ENCODE measurements at places on chromosomes 11 and 22.

- peak; percentile 7 for DNase-seq
These were observed 37.8 kb downstream of the SLC5A1 start for GRCh38 chr22:32080904-32081303.

GRCh38 chr11:1755692-1756561 is 5.5 kb upstream of the IFITM10 start:
- DNase-seq = no peak

DNA sequence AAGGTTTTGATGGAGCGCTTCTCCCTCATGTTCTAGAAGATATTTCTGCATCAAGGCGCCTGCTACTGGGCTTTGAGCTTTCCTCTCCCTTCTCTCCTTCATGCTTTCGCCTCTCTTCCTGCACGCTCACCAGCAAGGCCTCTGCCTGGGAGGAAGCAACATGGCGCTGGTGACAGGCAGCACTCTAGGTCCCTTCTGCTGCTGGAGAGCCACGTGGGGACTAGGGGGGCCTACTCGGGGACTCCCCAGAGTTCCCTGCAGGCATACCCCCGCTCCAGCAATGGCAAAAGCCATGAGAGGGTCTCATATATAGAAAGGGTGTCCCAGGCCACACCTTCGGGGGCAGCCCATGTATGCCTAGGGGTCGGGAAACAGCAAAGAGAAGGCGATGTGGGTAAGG is 49.7 kb downstream of the GRIK4 start:
- no peak for DNase-seq

DNA sequence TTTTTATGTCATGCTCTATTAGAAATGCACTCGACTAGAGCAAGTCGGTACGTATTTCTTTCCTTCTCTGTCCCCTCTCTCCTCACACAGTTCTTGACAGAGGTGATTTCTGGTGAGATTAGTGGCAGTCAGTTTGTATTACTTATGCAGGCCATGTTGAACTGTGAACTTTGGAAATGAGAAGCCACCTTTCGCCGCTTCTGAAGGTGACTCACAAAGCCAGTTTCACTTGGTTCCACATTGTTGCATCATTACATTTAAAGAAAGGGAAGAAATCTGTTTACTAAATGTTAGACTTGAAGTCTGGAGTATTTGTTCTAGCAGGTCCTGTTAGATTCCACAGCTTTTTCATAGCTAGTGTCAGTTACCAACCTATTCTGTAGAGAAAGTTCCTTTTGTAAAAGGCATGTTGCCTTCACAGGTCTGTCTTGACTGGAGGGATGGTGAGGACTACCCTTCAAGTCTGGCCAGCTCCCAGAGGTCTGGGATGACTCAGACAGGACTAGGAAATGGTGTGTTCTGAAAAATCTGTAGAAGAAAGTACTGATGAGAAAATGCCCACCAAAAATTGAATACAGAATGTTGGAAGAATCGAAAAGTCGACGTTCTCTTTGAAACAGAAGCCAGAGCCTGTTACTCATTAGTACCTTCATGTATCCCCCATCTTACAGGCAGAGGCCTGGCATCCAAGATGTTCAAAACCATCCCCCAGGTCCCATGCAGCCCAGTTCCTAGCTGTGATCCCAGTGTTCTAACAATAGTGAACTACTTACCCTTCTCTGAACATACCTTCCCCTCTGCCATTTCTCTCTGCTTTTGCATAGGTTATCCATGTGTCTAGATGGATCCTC is 181.4 kb downstream of the DBX1 start:
- DNase-seq = no peak

- DNase-seq = no peak
These were observed 2.6 kb downstream of the PATZ1 start for GRCh38 chr22:31343235-31344191.

- DNase-seq = no peak
These were observed 335.4 kb downstream of the BRD1 start for GRCh38 chr22:49492308-49492707.

GRCh38 chr22:49727881-49728569 is 99.6 kb downstream of the BRD1 start:
- no peak for DNase-seq

DNA sequence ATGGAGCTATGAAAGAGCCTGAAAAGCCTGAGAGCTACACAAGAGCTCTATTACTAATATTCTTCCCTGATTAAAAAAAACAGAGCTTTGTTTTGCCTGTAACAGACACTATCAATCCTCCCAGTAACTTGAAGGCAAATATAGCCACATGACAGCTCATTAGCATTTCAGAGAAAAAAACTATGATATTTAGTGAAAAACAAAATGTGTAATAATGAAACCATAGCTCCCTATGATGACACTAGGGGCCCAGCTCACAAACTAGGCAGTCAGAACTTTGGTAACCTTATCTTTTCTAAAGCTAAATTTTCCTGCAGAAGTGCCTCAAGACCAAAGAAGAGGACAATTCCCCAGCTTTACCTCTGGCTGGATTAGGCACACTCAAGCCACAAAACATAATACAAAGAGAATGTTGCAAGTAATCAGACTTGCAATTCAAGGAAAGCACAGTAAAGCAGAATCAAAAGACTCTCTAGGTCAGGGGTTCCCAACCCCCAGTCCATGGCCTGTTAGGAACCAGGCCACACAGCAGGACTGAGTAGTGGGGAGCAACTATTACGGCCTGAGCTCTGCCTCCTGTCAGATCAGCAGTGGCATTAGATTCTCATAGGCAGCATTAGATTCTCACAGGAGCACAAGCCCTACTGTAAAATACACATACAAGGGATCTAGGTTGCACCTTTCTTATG is 53.3 kb downstream of the MRTFA start:
- no peak for DNase-seq

DNA sequence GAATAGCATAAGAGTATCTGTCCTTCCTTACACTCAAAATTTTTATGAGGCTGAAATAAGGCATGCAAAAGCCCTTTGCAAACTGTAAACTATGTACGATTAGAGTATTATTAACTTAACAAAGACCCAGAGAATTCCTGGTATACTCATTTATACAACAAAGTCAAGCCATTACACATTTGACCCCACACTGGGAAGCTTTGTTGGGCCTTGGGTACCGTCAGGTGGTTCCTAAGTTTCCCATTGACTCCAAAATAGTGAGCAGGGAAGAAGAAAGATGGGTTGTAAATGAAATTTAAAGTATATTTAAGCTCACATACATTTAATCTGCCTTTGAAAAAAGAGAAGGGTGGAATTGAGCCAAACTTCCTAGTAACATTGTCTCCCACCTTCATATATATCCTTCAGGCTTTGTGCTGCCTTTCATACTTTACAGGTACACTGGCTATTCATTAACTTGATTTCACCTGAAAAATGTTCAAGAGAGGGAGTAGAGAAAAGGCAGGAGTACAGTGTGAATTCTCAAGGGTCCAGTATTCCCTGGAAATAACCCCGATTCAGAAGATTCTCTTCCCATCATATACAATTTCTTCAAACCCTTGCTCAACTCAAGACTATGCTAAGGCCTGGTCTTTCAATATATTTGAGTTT is 68.6 kb downstream of the SOX6 start:
- DNase-seq = no peak

DNA sequence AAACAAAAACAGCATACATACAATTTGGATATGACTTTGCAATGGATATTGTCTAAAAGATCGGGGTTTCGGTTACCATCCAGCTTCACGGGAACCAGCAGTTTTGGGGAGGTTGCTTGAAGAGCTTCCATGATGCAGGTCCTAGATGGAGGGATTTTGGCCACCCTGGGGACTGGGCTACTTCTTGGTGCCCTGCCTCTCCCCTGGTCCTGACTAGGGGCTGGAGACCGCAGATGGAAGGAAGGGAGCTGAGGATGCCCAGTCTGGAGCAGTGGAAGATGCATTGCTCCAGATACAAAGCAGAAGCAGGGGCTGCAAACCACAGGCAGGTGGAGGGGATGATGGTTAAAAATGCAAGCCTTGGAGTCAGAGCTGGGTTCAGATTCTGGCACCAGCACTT is 13.5 kb downstream of the SOX10 start:
- no peak for DNase-seq

DNA sequence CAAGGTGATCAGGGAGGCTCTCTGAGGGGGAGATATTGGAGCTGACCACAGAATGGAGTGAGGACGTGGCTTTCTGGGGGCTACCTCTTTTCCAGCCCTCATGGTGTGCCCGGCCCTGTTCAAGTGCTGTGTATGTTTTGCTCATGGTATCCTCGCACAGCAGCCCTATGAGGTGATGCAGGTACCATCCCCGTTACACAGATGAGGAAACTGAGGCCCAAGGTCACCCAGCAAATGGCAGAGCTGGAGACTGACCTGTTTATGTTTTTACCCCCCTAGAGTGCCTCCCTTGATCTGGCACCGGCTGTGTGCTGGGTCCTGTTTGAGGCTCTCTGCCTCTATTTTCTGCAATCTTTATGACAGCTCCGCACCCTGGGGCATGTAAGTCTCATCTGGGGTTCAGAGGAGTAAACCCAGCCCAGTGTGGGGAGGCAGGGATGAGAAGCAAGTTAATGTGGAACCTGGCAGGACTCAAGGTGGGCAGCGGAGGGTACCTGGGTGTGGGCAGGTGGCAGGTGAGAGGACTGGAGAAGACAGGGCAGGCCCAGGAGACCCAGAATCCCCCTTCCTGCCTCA is 20.8 kb downstream of the SGSM1 start:
- DNase-seq = no peak

- DNase-seq = no peak
These were observed 42.1 kb downstream of the CLMP start for GRCh38 chr11:123152951-123153350.

- peak; percentile 34 for DNase-seq
These were observed 5.9 kb downstream of the RHOG start for GRCh38 chr11:3834664-3835461.

GRCh38 chr11:2923446-2924375 is 5.5 kb downstream of the PHLDA2 start:
- DNase-seq = no peak

DNA sequence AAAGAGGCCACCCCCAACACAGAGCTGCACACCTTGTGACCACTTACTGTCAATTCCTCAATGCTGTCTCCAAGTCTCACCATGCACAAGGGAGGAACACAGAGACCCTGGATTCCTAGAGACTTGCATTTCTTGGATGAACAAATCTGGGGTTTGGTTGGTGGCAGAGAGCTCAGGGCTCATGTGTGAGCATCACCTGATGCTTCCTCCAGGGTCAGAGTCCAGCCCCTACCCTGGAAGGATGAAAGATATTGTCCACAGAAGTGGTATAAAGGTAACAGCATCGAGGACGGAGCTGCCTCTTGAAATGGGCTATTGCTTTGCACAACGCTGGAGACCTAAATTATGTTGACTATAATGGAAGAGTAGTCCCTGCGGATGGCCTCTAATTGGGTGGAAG is 36.0 kb downstream of the GGTLC2 start:
- no peak for DNase-seq

DNA sequence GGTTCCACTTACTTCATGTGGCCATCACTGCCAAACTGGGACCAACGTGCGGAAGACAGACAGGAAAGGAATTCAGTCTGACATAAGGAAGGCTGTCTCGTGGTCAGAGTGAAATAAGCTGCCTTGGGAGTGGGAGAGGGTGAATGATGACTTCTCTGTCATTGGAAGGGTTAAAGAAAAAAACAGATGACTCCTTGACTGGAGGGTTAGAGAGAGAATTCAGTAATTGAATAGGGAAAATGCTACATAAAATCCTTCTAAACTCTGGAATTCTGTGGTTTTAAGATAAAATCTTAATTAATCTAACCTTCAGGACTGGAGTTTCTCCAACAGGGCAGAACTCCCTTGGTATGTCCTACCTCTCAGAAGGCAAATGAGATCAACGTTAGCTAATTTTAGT is 33.8 kb downstream of the RAB30 start:
- DNase-seq = no peak

DNA sequence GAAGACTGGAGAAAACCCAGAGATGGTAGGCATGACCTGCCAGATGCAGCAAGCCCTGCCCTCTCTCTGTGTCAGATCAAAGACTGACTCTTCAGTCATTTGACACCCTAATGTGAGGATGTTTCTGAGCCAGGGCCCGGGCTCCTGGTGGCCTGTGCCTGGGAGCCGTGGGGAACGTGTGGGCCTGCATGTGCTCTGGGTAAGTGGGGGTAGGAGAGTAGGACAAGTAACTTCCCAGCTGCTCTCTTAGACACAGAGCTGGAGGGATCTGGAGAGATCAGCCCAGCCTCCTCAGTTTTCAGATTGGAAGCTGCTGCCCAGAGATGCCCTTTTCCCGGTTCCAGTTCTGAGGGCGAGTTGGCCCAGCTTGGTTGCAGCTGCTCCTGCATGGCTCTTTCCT is 110.8 kb downstream of the TEAD1 start:
- DNase-seq = no peak

- no peak for DNase-seq
These were observed 2.9 kb upstream of the SERPINH1 start for GRCh38 chr11:75558939-75559843.

DNA sequence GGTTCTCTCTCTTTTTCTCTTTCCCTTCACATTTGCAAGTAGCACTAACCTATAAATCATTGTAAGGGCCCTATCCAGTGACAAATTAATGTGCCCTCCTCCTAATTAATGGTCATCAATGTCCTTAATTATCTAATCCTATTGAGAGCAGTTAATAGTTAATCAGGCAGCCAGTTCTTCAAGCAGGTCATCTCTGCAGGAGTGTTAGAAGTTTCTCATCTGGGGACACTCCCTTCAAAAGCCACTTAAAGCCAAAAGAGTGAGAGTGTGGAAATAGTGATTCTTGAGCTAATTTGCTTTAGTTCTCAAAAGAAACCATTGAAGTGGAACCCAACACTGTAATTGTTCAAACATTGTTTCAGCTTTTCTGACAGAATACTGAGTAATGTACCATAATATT is 141.6 kb downstream of the ELP4 start:
- DNase-seq = no peak

DNA sequence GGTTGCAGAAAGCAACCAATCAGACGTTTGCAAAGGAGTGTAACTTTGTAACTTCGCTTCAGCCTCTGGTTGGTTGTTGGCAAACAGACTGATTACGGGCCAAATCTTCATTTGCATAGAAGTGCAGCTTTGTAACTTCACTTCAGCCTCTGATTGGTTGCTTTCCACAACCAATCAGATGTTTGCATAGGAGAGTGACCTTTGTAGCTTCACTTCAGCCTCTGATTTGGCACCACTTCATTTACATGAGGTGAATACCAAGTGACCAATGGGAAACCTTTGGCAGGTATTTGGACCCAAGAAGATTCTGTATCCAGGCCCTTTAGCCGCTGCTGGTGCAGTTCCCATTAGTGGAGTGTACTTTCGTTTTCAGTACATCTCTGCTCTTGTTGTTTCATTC is 16.0 kb downstream of the USP47 start:
- no peak for DNase-seq

GRCh38 chr11:79098146-79098545 is 342.7 kb downstream of the TENM4 start:
- no peak for DNase-seq

GRCh38 chr11:35735411-35735810 is 72.8 kb downstream of the TRIM44 start:
- no peak for DNase-seq

- DNase-seq = no peak
These were observed 29.3 kb downstream of the TPBGL start for GRCh38 chr11:75269896-75270295.
